GM03348 (cell line): ENCODE measurements at places on chromosomes 12 and 14.
A peak's percentile ranks its signal among the peaks of the same experiment; 100 is the strongest.

DNA sequence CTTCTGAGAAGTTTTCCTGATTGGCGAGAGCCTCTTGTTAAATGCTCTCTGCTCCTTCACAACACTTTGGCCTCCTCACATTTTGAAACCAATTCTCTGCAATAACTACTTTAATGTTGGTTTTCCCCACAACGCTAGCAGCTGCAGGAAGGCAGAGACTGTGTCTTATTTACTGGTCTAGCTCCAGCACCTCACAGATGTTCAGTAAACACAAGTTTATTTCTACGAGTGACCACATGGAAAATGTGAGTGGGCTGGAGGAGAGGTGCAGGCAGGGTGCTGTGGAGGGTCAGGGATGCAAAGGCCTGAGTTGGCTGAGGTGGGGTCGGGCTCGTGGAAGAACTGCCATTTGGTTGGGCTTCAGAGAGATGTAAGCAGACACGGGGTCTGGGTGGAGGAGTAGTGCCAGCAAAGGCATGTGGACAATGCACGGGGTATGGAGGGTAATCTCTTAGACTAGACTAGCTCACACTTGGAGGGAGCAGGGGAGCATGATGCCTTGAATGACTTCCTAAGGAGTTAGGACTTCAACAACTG is 117.4 kb upstream of the RTL1 start:
- DNase-seq, result no peak

GRCh38 chr14:50013198-50013918 is 103.0 kb downstream of the VCPKMT start:
- DNase-seq, result no peak

GRCh38 chr14:55301437-55302121 is 30.4 kb downstream of the FBXO34 start:
- DNase-seq, result peak; percentile 41

- no peak for DNase-seq
These were observed 1.8 kb downstream of the KIF26A start for GRCh38 chr14:104140213-104140462.

GRCh38 chr14:23578560-23579310 is at the start of gene JPH4:
Gene JPH4, minus strand, starts transcription at chr14:23578790. Its CDS starts 1,337 bp downstream, at chr14:23577453.
- no peak for DNase-seq

DNA sequence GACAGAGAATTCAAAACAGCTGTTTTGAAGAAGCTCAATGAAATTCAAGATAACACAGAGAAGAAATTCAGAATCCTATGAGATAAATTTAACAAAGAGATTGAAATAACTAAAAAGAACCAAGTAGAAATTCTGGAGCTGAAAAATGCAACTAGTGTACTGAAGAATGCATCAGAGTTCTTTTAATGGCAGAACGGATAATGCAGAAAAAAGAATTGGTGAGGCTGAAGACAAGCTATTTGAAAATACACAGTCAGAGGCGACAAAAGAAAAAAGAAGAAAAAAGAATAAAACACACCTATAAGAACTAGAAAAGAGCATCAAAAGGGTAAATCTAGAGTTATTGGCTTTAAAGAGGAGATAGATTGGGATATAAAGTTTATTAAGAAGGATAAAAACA is 103.3 kb downstream of the INSM2 start:
- no peak for DNase-seq

- peak; percentile 22 for DNase-seq
These were observed 858 bp upstream of the ANKRD13A start for GRCh38 chr12:109998241-109998903.

- DNase-seq, result peak; percentile 79
These were observed 24.4 kb downstream of the TUNAR start for GRCh38 chr14:95901054-95901453.

DNA sequence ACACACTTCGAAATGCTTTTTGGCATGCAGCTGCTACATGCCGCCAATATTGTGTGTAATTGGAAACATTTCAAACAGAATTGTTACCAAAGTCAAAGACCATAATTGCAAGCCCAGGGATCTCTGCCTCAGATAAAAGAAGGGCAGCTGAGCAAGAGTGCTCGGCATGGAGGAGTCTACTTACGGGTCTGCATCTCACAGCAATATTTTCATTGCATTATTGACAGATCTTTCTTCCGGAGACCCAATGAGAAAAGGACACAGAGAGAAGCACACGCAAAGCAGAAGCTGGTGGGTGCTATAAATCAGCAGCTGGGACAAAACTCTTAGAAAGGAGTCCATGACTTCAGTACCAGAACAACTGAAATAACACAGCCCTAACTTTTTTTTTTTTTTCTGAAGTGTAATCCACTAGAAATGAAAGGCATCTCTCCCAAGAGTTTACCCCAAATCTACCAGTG is 4.9 kb downstream of the PRICKLE1 start:
- DNase-seq, result no peak

DNA sequence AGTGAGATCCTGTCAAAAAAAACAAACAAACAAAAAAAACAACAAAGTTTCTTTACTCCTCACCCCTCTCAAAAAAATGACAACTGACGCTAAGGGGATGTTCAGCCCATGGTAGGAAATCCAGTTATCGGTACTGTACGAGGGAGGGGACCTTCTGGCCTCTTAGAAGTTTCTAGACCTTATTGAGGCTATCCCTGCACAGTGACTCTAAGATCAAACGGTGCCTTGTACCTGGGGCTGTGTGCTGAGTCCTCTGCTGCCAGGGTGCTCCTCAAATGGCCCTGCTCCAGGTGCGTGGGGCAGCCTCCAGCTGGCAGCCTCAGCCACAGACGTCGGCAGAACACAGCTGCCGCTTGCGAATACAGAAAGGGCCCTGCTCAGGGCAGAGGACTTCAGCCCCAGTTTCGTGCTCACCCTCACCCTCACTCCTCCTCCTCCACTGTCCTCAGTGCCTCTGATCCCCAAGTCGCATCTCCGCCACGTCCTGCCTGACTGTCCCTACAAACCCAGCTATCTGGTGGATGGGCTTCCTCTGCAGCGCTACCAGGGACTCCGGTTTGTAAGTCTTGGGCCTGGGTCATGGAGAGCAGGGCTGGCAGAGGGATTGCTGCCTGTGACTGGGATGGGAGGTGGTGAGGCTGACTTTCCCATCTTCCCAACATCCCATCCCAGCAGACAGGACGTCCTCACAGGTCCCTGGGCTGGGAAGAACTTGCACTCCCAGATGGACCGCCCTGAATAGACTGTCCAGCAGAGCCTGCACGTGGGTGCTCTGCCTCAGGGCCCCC is 90.9 kb downstream of the B4GALNT3 start:
- no peak for DNase-seq

GRCh38 chr12:95316798-95317197 is 99.2 kb downstream of the VEZT start:
- no peak for DNase-seq

- no peak for DNase-seq
These were observed 72.9 kb downstream of the BMP4 start for GRCh38 chr14:53883739-53884138.

- peak; percentile 20 for DNase-seq
These were observed 45.8 kb upstream of the ATP23 start for GRCh38 chr12:57895389-57896114.

DNA sequence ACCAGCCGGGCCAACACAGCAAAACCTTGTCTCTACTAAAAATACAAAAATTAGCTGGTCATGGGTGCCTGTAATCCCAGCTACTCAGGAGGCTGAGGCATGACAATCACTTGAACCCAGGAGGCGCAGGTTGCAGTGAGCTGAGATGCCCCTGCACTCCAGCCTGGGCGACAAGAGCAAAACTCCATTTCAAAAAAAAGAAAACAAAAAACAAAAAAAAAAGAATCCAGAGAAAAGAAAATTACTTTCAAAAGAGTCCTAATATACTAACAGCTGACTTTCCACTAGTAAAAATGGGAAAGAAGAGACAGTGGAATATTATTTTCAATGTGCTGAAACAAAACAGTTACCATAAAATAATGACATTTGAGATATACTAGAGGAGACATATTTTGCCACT is 8.3 kb upstream of the INSM2 start:
- no peak for DNase-seq

GRCh38 chr12:68904351-68904962 is 28.5 kb downstream of the CPM start:
- no peak for DNase-seq

- DNase-seq, result no peak
These were observed 145.8 kb upstream of the DCN start for GRCh38 chr12:91328451-91328850.

DNA sequence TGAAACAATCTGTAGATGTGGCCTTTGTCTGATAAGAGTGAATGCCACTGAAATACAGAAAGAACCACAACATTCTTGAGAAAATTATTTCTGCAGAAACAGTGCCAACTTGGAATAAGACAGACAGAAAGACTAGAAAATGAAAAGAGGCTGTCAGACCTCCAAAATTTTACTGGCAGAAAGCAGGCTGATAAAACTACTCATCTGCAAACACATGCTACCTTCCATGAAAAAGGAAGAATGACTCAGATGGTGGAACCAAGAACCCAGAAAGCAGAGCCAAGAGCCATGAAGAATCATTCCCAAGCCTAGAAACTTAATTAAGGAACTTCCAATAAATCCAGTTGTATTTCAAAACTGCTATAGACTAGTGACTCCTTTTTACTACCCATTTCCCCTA is 31.9 kb upstream of the OSBPL8 start:
- DNase-seq, result peak; percentile 47

DNA sequence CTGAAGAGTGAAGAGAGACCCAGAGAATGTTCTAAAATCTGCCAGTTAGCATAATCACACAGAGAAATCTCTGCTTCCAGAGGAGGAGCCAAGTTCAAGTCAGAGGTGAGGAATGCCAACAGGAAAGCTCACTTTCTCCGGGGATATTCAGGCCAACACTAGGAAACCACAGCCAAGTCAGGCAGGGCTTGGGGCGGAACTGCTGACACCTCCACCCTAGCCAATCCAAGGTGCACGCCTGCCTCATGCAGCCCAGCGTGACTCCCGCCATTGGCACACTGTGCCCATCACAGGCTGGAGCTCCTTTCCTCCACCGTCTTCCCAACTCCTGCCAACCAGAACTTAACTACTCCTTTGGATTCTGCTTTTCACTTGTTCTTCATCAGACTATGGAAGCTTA is 374.3 kb upstream of the CCDC196 start:
- DNase-seq, result no peak

- no peak for DNase-seq
These were observed 1.9 kb upstream of the FOXN3 start for GRCh38 chr14:89418976-89419375.

- DNase-seq, result no peak
These were observed 1.3 kb downstream of the ZNF839 start for GRCh38 chr14:102320671-102321455.

GRCh38 chr14:92392711-92393110 is 69.7 kb downstream of the SLC24A4 start:
- no peak for DNase-seq

GRCh38 chr12:94590428-94590827 is 59.9 kb downstream of the TMCC3 start:
- no peak for DNase-seq

- no peak for DNase-seq
These were observed 12.9 kb upstream of the ASPG start for GRCh38 chr14:104072586-104072985.
